Hindlimb muscle (tissue), 1 donor: ENCODE measurements at places on chromosomes 11 and 22.

DNA sequence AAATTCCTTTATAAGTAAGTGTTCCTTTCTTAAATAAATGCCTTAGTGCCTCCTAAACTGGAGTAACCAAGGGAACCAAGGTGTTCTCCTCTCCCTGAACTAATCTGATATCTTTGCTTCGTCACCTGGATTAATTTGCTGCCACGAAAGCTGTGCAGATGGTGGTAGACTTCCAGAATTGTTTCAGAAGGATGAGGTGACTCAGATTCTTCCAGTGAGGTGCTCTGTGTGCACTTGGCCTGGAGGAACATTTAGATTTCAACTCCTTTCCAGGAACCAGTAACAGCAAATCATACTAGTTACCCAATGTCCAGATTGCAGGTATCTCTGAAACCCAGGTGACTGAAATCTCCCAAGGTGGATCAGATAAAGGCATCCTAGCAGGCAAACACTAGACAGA, 181.9 kb downstream of the FAT3 start:
- no peak for DNase-seq

- no peak for DNase-seq
These were observed 63.6 kb downstream of the TNRC6B start for GRCh38 chr22:40241200-40241763.

- no peak for DNase-seq
These were observed 1.5 kb downstream of the SERPINH1 start for GRCh38 chr11:75563501-75563977.

GRCh38 chr11:115411120-115411519, 93.1 kb downstream of the CADM1 start:
- no peak for DNase-seq

GRCh38 chr11:78748918-78749690, 174.4 kb upstream of the NARS2 start:
- DNase-seq: no peak

GRCh38 chr22:19169002-19169946, 9.3 kb downstream of the SLC25A1 start:
- no peak for DNase-seq

DNA sequence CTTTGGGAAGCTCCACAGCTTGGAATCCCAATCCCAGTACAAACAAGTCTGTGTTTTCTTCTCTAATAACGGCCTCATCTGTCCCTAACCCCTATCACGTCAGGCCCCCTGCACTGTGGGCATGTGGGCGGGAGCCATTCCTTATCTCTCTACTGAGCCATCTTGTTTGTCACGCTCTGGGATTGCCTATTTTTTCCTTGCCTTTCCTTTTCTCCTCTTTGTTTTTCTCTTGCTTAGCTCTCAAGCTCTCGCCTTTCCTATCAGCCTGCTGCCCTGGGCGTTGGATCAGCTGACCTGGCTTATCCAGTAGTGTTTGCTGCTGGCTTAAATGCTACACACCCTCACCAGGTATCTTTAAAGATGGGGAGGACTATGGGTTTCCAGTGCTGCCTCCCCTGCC, 35.8 kb downstream of the ARHGAP1 start:
- DNase-seq: no peak

GRCh38 chr11:75490221-75491181, 35.2 kb downstream of the GDPD5 start:
- no peak for DNase-seq

GRCh38 chr11:58807343-58807742, 37.2 kb downstream of the GLYATL2 start:
- DNase-seq: no peak

DNA sequence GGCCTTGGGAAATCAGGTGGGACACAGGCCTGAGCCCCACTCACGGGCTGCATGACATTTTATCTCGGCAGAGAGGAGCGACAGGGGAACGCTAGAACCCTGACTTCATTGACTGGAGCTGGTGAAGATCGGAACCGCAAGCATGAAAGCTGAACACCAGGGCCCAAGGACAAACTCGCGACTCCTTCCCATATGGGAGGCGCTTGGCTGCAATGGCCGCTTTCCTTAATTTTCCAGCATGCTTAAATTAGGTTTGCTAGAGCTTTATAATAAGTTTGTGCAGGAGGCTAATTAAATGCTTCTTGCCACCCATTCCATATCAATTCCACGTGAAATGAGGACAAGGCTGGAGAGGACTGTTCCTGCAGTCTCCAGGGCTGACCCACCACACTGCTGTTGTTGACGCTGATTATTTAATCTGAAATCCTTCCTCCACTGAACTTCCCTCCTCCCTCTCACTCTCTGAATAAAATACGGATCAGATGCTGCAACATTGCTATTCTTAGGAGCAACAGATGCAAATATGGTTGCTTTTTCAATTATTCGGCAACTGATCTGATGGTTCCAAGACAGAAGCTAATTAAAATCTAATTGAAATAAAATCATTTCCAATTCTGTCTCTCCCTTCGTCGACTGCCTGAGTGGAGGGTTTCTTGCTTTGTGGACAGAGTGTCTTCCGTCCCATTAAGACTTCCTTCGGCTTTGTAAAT, 692.9 kb downstream of the OPCML start:
- no peak for DNase-seq

GRCh38 chr22:24140357-24140756, 40.9 kb upstream of the SUSD2 start:
- DNase-seq: peak; percentile 31

GRCh38 chr22:31332886-31333285, 13.3 kb downstream of the PATZ1 start:
- DNase-seq: no peak

GRCh38 chr11:119843877-119844276, 114.9 kb upstream of the NECTIN1 start:
- no peak for DNase-seq

GRCh38 chr11:116960930-116961329, 123.5 kb upstream of the APOA1 start:
- DNase-seq: no peak

- no peak for DNase-seq
These were observed 86.3 kb upstream of the NNMT start for GRCh38 chr11:114209904-114210303.

GRCh38 chr11:37907436-37908218, 1309.6 kb upstream of the RAG2 start:
- no peak for DNase-seq

- DNase-seq: no peak
These were observed 13.7 kb downstream of the CSTF3 start for GRCh38 chr11:33147559-33147958.

GRCh38 chr11:63841554-63841953, 2.6 kb downstream of the MARK2 start:
- DNase-seq: no peak

GRCh38 chr11:113045146-113045545, 83.9 kb downstream of the NCAM1 start:
- DNase-seq: no peak
